ENCODE measurements at places on chromosomes 5 and 9.

- DNase-seq: no peak
These were observed 23.1 kb upstream of the CFAP157 start for GRCh38 chr9:127683723-127684122.

GRCh38 chr5:96008987-96009647 lies 47.5 kb upstream of the ELL2 start:
- no peak for DNase-seq

DNA sequence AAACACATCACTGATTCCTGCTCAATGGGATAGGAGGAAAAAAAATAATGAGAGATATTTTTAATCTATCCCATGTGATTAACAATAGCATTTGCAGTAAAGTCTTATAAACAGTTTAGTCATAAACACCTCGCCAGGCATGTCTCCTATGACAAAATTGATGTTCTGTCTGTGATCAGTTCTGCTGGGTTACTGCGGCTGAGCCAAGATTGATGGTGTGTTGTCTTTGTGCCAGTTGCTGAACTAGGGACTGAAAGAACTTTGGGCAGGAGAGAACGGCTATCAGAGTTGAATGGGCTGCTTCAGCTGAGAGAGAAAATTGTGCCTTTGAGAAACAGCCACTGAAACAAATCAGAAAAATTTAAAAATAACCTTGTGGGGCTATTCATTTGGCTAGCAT lies 37.3 kb upstream of the MAMDC2 start:
- DNase-seq: no peak

- DNase-seq: no peak
These were observed 6.1 kb upstream of the VLDLR start for GRCh38 chr9:2615497-2615896.

GRCh38 chr9:61671276-61671973 lies 481.6 kb downstream of the SPATA31A7 start:
- DNase-seq: no peak

GRCh38 chr9:592225-592624 lies 249.3 kb upstream of the DMRT1 start:
- DNase-seq: no peak

DNA sequence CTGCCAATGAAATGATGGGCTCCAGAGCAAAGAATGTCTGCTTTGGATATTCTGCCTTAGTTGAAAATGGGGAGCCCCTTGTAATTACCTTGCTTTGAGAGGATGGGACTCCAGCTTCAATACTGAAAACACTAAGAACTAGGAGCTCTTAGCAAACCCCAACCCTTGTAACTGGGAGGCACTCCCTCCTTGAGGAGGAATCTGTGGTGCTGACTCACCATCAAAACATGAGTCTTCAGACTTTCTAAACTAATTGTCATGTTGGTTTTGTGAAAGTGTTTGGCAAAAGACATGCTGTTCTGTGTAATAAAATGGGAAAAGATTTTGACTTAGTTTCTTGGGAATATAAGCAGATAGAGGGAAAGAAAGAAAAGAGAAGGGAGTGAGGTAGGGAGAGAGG lies 91.9 kb upstream of the PTPRD start:
- DNase-seq: no peak

DNA sequence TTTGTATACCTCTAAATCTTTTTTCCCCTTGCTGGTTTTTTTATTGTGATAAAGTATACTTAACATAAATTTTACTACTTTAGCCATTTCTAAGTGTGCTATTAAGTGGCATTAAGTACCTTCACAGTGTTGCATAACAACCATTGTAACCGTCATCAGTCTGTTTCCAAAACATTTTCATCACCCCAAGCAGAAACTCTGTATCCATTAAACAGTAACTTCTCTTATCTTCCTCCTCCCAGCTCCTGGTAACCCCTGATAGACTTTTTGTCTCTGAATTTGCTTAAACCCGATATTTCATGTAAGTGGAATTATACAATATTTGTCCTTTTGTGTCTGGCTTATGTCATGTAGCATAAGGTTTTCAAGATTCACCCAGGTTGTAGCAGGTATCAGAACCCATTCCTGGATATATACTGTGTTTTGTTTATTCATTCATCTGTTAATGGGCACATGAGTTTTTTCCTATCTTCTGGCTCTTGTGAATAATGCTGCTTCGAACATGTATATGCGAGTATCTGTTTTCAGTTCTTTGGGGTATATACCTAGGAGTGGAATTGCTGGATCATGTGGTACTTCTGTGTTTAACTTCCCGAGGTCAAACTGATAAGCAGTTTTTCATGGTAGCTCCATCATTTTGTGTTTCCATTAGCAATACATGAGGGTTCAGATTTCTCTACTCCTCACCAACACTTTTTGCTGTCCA lies 66.4 kb downstream of the EHMT1 start:
- no peak for DNase-seq

DNA sequence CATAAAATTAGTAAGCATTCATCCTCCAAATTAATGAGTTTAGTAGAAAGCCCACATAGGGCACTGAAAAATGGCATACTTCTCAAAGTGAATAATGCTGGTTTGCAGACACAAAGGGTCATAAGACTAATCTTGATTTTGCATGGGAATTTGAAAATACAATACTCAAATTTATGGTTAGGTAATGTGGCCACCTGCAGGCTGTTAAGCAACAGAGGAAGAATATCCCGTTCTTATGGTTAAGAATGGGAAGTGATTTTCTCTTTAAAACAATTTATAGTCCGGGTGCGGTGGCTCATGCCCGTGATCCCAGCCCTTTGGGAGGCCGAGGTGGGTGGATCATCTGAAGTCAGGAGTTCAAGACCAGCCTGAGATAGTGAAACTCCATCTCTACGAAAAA lies 9.4 kb upstream of the PLCXD3 start:
- no peak for DNase-seq

DNA sequence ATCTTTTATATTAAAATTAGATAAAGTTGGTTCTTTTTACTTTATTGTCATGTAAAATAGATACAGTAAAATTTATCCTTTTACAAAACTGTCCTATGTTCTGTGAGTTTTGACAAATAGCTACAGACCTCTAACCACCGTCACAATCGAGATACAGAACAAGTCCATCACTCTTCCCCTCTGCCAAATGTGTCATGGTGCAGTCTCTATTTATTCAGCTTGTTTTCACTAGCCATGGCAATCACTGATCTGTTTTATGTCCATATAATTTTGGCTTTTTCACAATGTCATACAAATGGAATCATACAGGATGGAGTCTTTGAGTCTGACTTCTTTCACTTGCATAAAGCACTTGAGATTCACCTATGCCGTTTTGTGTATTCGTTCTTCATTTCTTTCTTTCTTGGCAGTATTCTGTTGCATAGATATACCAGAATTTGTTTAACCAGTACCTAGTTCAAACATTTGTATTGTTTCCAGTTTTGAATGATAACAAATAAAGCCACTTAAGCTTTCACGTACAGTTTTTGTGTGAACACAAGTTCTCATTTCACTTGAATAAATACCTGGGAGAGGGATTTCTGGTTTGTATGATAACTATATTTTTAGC lies 273.2 kb upstream of the MPDZ start:
- no peak for DNase-seq

DNA sequence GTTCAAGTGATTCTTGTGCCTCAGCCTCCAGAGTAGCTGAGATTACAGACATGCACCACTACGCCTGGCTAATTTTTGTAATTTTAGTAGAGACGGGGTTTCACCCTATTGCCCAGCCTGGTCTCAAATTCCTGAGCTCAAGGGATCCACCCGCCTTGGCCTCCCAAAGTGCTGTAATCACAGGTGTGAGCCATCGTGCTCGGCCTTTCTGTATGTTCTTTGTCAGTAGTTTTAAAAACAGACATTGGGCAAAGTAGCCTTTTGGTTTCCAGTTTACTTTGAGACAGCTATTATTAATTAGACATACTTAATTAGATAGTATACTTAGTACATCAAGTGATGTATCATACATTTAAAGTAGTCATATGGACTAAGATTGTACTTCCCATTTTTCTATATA lies 45.2 kb downstream of the RBM27 start:
- no peak for DNase-seq

- no peak for DNase-seq
These were observed 65.7 kb downstream of the C9orf152 start for GRCh38 chr9:110142253-110142652.

- no peak for DNase-seq
These were observed 230.2 kb downstream of the IRX1 start for GRCh38 chr5:3825531-3826451.

DNA sequence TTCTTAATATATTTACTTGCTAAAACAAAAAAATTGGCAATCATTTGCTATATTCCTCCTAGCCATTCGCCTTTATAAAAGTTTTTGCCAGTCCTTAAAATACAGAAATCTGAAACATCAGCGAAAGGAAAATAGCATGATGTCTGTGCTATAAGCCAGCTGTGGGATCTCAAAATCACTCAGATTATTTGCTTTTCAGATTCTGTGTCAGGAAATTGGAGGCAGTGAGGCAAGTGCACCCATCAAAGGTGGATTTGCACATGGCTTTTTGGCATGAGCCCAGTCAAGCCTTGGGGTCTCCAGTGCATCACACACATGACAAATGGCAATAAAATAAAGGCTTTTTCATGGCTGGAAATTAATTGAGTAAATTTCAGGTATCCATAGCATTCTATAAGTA lies 196.8 kb upstream of the DAPK1 start:
- no peak for DNase-seq

- DNase-seq: no peak
These were observed 170.2 kb upstream of the CD180 start for GRCh38 chr5:67366691-67367395.

DNA sequence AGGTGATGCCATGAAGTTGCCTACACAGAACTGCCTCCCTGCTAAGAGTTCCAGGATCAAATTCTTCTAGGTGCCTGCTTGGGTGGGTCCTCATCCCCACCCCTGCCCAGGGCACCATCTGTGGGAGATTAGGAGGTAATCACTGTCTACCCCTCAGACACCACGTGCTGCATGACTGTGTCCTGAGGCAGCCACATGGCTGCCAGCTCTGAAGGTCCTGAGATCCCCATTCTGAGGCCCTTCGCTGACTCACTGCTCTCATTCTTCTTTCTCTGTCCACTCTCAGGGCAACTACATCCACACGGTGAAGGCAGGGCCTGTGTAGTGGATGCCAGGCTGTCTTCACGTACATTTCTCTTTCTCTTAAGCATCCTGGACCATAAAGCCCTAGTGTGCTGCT lies 222.9 kb upstream of the ANKRD55 start:
- no peak for DNase-seq

- DNase-seq: no peak
These were observed 178.4 kb upstream of the MVB12B start for GRCh38 chr9:126147936-126148870.

GRCh38 chr5:133735346-133735745 lies 123.0 kb upstream of the FSTL4 start:
- no peak for DNase-seq

DNA sequence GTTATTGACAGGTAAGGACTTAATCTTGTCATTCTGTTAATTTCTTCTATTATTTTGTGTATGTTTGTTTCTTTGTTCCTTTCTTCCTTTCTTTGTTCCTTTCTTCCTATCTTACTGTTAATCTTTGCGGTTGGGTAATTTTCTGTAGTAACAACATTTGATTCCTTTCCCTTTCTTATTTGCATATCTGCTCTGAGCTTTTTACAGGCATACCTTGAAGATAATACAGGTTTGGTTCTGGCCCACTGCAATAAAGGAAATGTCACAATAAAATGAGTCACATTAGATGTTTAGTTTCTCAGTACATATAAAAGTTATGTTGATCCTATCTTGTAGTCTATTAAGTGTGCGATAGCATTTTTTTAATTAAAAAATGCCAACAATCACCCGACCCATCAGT lies 440.7 kb downstream of the NFIB start:
- no peak for DNase-seq

DNA sequence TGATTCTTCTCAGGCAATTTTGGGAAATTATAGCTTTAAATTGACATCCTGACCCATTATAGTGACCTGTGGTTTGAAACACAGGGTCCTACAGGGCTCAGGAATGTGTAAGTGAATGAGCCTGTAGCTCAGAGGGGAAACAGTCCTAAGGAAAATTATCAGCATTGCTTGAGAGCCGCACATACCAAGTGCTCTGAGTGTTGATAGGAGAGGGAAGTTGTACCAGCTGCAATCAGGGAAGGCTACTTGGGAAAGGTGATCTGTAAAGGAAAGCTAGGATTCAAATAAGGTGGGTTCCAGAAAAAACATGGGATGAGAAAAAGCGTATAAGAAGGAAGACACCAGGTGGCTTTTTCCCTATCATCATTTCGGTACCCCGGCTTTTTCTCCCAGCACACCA lies 4.4 kb upstream of the SLC25A51 start:
- no peak for DNase-seq

DNA sequence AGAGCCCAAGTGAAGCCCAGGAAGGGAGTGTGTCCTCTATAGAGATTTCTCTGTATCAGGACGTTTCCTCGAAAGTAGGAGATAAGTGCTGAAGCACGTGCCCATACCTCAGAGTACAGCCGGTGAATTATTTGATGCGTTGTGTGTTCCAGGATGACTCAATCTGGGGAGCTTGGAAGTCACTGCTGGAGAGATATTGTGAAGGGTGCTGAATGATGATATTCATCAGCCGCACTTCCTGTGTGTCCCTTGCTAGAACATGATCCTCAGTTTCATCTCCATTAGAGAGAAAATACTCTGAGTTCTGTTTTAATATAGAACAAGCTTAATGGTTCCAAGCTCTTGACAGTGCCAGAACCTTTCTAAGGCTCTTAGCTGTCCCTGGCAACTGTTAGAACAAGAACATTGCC lies 402.3 kb upstream of the ADAMTSL1 start:
- no peak for DNase-seq

GRCh38 chr9:88045686-88046085 lies 71.4 kb upstream of the CDK20 start:
- DNase-seq: no peak

DNA sequence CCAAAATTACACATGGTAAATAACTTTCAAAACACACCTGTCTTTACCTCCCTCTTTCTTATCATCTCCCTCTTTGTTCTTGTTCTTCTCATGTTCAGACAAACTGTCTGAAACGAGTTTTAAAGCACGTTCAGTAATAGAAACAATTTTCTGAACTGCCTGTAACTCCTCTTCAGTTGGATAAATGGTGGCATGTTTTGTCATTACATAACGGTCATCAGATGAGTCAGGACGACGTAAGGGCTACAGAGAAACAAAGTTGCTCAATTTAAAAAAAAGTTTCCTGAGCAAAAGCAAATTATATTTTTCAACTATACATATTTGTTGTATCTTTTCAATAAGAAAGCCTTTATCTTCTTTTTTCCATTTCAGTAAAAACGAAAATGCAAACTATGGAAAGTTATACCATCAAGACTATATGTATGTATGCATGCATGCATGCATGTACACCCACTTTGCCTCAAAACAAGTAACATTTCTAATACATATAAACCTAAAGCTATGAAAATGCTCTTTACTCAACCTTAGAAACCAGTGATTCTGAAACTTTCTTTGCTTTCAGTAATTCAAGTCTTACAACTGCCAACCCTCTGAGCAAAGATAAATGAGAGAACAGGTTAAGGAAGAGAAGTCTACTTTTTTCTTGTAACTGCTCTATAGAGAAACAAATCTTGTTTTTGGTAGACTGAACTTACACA lies 56.0 kb downstream of the ZFR start:
- no peak for DNase-seq

DNA sequence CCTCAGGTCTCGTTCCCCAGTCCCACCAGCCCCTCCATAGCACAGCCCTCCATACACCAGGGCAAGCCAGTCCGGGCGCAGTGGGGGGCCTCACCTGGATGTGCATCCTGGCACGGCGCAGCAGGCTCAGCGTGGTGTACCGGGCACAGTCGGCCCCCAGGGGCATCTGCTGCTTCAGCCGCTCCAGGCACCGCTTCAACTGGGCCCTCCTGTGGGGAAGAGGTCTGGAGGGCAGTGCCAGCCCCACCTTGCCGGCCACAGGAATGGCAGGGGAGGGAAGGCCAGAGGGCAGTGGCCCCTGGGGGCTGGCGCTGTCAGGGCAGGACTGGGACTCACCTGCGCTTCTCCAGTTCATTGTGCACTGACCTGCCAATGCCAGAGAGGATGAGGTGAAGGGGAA lies 1.4 kb downstream of the MXD3 start:
- no peak for DNase-seq
